ENCODE measurements at places on chromosomes 3 and 15.

DNA sequence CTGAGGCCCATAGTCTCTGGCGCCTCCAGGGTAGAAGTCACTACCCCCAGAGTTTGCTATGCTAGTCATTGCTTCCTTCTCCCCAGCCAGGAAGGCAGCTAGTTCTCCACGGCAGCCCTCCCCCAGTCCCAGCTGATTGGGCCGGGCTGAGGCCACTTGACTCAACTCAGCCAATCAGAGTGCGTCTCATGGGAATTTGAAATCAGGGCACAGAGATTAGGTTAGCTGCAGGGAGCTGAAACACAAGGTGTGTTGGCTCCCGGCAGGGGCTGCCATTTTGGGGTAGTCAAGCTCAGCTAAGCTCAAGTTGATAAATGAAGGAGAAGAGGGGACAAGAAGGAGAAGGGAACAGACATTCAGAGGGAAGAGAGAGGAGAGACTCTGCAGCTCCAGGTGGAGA lies 32.8 kb downstream of the LINGO1 start:
- no peak for DNase-seq

DNA sequence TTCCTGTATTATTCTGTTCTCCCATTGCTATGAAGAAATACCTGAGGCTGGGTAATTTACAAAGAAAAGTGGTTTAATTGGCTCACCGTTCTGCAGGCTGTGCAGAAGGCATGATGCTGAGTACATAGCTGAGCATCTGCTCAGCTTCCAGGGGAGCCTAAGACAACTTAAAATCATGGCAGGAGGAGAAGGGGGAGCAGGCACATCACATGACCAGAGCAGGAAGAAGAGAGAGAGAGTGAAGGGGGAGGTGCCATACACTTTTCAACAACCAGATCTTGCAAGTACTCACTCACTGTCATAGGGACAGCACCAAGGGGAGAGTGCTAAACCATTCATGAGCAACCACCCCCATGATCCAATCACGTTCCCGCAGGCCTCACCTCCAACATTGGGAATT lies 184.4 kb downstream of the GOLGA8K start:
- no peak for DNase-seq

DNA sequence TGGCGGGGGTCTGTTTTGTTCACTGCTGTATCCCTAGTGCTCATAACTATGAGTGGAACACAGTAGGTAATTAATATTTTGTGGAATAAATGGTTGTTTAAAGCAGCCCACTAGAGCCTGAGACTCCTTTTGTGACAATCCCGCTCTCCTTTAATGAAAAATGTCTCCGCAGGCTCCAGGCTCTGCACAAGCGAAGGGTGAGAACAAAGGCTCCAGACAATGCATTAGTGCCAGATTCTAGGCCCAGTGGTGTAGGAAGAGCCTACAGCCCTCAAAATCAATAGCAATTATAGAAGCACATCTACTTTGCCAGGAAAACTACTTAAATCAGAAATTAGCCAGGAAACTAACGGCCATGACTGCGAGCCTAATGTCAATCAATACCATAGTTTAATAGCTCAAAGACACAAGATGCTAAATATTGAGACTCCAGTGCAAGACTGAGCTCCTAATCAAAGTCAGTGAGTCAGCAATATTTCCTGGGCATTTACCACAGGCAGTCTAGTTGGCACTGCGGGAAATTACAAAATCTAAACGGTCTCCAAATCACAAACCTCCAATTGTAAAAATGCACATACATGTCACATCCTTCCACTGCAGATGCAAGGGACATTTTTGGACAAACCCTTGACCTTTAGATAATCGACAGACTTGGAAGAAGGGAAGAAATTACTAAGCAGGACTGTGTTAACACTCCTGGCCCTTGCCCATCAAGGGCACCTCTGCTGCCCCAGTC lies 2.3 kb downstream of the ANXA2 start:
- no peak for DNase-seq

- peak; percentile 34 for DNase-seq
These were observed 5.1 kb downstream of the RBP1 start for GRCh38 chr3:139534455-139534812.

DNA sequence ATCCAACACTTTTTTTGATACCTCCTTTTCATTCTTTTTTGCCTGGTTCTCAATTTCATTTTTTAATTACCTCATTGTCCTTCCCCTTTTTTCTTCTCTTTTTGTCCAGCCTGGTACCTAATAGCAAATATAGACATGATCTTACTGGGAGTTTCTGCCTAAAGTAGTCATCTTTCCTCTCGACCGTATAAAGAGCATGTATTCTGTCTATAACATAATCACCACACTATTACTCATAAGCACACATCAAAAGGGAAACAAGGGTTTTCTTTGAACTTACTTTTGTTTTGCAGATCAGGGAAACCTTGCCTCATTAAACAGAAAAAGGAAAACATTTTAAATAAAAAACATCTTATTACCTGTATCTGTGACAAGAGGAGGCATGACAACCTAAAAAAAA lies 33.0 kb downstream of the FAM98B start:
- DNase-seq = no peak

- DNase-seq = no peak
These were observed 15.3 kb downstream of the FYCO1 start for GRCh38 chr3:45980229-45980813.

DNA sequence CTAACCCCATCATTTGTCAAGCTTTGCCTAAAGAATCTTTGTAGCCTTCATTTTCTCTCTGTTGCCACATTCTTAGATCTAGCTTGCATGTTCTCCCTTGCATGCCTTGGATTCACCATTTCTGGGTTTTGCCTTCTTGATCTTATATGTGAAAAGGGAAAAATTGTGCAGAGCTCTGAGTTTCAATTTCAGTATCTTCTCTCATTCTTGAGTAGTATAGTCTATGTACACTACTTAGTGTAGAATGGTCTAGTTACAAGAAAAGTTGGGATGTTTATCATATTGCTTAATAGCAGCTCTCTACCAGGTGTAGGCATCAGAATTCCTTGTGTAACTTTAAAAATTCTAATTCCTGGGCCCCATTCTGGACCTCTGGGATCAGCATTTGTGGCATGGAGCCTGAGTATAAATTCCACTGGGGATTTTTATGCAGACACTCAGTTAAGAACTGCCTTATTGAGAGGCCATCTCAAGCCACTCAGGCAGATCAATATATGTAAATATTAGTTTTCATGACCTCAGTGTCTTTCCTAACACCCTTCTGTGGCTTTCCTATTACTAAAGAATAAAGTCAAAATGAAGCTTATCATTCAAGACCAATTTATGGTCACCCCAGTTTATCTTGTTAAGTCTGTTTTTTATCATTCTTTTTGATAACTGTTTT lies 23.4 kb downstream of the GTF2E1 start:
- DNase-seq = no peak

Data from NCI-H1417 treated with DMSO at 0.1 percent for 48 hours (cell line).